ENCODE measurements at places on chromosomes 16 and 17. TPM values are rescaled to one million over a fixed set of nuclear protein-coding genes. Genes with fewer than 3 reads are reported as not detected.

PRR35 gene
- not detected for total RNA-seq

NPTX1 gene
- 10.0 TPM for total RNA-seq

DNA sequence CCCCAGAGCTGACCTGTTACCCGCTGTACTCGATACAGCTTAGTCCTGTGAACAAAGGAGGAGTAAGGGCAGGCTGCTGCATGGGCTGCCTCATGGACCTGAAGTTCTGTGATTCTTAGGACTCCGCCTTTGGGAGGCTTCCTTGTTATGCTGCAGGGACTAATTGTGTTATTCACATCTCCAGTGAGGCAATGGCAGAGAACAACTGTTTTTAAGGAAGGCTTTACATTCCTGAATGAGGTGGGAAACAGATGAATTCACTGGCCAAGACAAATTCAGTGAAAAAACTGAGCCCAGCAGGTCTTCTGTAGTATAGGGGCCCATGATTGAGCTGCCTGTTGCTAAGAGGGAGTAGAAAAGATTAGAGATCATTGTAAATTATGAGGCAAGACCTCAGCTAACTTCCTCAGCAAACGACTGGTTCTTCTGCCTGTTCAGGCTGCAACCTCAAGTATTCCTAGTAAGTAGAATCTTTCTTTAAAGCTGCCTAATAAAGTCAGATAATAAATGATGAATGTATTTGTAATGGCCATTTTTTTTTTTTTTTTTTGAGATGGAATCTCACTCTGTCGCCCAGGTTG lies 26.3 kb downstream of the ADORA2B start:
- DNase-seq, result no peak

GRCh38 chr17:40450175-40450574 lies 6.9 kb downstream of the IGFBP4 start:
- peak; percentile 43 for DNase-seq

DNA sequence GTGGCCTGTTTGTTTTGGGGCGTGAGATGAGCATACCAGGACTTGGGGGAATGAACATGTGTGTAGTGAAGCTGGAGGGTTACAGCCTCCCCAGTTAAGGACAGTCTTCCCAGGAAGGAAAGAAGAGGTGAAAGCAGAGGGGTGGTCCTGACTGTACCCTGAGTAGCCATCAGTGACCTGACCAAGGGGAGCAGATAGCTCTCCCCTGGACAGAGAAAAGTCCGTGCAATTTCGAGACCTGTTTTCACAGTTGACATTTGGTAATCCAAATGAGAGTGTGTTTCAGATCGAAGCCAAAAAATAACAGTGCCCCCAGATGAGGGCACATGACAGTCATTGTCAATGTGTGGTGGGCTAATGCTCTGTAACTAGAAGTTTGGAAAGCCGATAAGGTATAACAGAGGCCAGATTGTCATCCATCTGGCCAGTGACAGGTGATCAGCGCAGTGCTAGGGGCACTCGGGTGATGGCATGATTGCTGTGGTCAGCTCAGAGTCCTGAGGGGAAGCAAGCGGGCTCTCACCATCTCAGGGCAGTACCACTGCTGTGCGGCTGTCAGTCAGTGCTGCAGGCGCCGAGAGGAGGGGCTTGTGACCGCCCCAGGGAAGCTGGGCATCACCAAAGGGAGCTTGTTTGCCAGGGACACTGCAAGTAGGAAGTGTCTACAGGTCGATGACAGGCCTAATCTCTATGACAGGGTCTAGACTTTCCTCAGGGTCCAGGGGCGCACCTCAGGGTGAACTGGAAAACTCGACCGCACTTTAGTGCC lies 1.1 kb upstream of the NME2 start:
- no peak for DNase-seq

ABCC3 gene
- 0.25 TPM for total RNA-seq

DNA sequence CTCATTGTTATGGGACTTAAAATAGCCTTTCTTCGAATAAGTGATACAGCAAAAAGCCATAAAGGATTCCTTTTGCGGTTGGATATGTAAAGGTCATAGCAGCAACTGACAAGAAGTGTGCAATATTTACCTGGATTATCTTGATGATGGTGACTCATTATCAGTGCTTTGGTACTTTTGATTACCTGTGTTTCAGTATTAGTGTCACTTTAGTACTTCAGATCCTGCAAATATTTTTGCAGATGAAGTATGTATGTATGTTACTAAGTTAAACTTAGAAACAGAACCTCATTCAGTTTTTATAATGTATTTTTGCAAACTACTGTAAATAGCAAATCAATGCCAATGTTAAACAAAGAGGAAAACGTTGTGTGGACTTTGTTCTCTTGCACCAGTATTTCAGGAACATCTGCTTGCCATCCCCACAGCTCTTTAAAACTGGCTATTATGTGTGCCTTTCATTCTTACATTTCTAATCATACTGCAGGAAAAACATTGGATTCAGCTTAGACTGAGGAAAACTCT lies 10.5 kb downstream of the CNEP1R1 start:
- no peak for DNase-seq

DNA sequence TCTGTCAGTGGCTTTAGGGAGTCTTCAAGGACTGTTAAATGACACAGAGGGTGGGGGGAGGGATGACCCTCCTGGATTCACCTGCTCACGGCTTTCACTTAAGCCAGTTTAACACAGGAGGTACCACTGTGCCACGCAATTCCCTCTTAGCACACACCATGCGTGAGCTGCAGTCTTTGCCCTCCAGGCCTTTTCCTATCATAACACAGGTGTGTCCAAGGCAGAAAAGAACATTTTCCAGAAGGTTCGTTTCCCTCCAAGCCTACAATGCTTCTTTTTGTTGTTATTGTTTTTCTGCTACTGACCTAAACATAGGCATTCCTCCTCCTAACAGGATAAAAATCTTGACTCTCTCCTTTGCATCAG lies 1.1 kb downstream of the ZFHX3 start:
- DNase-seq, result no peak

TLCD3A gene
- total RNA-seq, result 8.2 TPM

GRCh38 chr17:1055751-1056645 lies 59.1 kb downstream of the TIMM22 start:
- DNase-seq, result peak; percentile 48

DNA sequence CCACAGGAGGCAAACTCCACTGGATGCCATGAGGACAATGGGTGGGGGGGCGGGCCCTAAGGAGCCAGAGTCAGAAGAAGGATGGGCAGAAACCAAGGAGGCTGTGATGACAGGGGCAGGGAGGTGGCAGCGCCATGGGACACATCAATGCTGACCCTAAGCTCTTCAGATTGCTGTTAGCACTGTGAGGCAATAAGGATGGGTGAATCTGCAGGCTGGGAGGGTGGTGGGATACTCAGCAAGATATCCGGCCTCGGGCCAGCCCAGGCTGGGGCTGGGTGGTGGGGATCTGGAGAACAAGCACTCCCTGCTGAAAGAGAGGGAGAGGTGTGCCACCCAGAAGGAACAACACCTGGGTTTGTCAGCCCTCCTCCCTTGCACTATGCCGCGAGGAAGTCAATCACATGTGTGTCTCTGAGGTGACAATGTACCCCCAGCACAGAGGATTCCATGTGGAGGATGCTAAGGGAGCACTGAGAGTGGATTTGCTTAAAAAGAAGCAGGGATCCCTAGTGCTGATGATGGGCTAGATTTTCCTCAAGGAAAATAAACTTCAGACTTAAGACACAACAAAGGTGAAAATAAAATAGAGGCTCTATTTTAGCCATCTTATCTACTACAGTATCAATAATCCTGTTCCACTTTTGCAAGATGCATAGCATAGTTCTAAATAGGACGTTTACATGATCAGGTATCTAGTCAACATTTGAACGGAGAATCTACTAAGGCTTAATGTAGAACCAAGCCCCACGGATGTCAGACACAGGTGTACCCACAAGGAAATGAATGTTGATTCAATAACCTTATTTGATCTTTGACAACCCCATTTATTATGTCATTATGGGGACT lies 22.6 kb downstream of the SMPD3 start:
- DNase-seq, result no peak

DNA sequence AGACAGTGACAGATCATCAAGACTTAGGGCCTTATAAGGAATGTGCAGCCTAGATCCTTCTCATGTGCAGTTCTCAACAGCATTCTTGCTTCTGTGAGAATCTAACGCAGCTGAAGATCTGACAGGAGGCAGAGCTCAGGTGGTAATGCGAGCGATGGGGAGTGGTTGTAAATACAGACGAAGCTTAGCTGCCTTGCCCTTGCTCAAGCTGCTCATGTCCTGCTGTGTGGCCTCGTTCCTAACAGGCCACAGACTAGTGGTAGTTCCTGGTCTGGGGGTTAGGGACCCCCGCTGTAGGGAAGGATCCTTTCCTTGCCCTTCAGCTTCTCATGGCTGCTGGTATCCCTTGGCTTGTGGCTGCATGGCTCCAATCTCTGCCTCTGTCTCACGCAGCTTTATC lies 10.3 kb upstream of the NTN1 start:
- DNase-seq, result no peak

GRAP gene
- total RNA-seq, result 15.4 TPM

GRCh38 chr16:79768276-79768970 lies 167.9 kb upstream of the MAF start:
- no peak for DNase-seq

DNA sequence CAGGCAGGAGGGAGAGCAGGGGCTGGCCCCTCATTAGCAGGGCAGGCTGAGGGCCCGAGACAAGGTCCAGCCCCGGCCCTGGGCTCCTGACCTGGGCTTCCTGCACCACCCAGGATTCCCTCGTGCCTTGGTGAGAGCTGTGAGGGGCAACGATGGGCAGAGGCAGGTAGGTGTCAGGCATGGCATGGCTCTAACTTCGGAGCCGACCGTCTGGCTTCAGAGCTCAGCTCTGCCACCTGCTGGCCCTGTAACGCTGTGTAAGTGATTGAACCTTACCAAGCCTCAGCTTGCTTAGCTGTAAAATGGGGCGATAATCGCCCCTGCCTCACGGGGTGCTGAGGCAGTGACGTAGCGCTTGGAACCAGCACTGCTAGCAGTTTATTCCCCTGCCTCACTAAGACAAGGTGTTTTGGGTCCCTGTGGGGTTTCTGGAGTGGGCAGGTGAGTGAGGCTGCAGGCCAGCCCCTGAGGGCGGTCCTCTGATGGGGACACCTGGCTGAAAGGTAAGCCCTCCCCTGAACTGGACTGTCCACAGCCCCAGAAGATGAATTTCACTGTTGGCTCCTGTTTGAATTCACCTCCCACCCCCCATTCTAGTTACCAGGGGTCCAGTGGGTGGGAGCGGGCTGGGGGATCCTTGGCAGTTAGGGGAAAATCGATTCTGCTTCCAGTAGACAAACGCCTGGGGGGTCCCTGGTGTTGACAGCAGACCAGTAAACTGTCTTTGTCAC lies 184.8 kb upstream of the GSE1 start:
- DNase-seq, result peak; percentile 60

MYO1C gene
- total RNA-seq, result 64.8 TPM

TBC1D26 gene
- not detected for total RNA-seq

C17orf78 gene
- total RNA-seq, result not detected

CTF1 gene
- 0.20 TPM for total RNA-seq

HSD17B1 gene
- total RNA-seq, result 0.73 TPM

- no peak for DNase-seq
These were observed 125.7 kb downstream of the COPRS start for GRCh38 chr17:31733326-31733725.

TEKT5 gene
- total RNA-seq, result not detected

DNA sequence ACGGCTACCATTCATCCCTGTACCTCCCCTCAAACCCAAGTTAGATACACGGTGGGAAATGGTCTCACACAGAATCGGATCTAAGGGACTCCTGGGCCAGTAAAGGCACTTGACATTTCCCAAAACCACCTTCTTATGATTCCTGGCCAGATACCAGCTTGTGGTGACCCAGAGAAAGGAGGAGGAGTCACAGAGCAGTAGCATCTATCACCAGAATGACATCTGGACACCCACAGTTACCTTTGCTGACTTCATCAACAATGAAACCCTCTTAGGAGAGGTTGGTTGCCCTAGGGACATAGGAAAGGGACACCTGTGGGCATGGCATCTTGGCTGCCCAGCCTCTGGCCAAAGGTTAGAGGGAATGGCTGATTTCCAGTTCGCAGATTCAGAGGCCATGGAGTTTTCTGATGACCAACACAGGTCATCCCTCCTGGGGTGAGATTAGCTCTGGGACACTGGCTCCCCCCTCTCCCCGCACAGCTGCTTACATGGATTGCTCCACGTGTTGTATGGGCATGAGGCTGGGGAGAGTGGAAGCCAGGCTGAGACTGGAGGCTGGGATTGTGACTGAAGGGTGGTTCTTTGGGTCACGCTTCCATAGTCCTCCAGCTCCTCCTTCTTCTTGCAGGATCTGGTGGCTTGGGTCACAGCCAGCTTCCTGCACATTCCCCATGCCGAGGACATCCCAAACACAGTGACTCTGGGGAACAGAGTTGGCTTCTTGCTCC lies 1.4 kb upstream of the AOC3 start:
- DNase-seq, result no peak

GRCh38 chr17:57379895-57380434 lies 123.6 kb downstream of the MSI2 start:
- no peak for DNase-seq

DNA sequence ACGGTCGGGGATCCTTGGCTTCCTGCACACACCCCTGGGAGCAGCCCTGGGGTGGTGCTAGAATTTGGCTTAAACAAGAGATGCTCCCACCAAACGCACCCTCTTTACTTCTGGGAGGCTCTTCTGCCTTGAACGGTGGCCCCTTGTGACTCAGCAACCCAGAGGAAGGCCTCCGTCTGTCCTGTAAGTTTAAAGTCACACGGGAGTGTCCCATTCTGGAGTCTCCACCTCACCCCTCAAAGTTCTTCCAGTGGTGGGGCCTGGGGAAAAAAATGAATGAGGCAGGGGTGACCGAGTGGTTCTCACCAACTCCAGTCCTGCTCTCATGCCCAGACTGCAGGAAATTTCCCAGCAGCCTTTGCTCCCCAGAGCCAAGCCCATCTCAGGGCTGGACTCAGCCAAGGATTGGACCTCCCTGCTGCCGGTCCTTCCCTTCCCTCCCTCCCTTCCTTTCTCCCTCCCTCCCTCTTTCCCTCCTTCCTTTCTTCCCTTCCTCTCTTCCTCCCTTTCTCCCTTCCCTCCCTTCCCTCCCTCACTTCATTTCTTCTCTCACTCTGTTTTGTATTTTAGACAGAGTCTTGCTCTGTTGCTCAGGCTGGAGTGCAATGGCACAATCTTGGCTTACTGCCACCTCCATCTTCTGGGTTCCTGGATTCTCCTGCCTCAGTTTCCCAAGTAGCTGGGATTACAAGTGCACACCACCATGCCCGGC lies 11.4 kb downstream of the ITGAD start:
- DNase-seq, result no peak

GRCh38 chr17:46968224-46968834 lies 10.7 kb downstream of the RPRML start:
- DNase-seq, result no peak

- no peak for DNase-seq
These were observed 73.6 kb upstream of the MRTFB start for GRCh38 chr16:13997526-13997925.

GRCh38 chr16:48374255-48374654 lies 11.0 kb downstream of the SIAH1 start:
- DNase-seq, result no peak

KRTAP3-1 gene
- not detected for total RNA-seq

- peak; percentile 68 for DNase-seq
These were observed 623 bp downstream of the MBTPS1 start for GRCh38 chr16:84115919-84116719.

DNA sequence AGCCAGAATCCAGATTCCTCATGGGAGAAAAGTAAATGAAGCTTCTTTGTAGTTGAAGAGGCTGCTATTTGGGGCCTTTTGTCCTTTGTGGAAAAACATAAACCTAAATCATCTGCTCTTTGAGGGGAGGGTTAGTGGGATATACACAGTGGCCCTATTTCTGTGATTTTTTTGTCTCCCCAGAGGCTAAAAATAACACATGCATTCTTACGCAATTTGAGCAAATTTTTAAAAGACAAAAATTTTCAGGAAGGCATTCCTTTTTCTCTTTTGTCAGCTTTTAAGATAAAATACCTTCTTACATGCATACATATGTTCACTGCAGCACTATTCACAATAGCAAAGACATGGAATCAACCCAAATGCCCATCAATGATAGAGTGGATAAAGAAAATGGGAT lies 165.5 kb downstream of the AXIN2 start:
- no peak for DNase-seq
